ENCODE measurements at places on chromosomes 12 and 14.

- no peak for DNase-seq
Measured at GRCh38 chr14:23355871-23356435, 3.3 kb upstream of the SLC22A17 start.

GRCh38 chr12:116406529-116406928 lies 129.0 kb upstream of the MED13L start:
- DNase-seq, result peak; percentile 88

- no peak for DNase-seq
Measured at GRCh38 chr12:115378291-115378690, 694.3 kb upstream of the TBX3 start.

DNA sequence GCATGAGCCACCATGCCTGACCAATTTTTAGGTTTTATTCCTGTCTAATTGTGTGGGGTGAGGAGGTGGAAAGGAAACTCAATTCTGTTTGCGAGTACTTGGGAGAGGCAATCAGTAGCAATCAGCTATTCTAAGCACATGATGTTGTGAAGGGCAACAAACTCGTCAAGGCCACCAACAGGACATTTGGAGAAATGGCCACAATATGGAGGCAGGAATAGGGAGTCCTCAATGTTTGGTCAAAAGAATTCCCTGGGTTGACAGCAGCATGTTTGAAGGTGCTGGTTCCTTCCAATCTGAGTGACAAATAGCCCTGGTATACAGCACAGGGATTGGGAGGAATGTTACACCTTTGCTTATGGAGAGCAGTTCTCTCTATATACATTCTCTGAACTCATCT lies 32.7 kb upstream of the USP44 start:
- DNase-seq, result no peak

DNA sequence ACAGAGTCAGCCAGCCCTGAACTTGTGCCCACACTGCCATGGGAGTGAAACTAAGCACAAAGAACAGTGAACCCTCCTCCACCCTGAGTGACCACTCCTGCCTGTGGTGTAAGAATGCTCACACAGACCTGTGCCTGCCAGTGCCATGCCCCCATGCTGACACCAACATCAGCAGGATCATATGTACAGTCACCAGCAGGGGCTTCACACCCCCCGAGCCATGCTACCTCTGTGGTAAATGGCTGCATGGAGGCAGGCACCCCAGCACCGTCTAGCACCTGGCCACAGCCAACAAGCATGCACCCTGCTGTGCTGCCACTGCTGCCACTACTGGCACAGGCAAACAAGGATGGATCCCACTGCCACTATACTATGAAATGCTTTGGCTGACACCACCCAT lies 344.4 kb upstream of the CCDC196 start:
- DNase-seq, result no peak

GRCh38 chr14:68622856-68623255 lies 170.0 kb downstream of the ZFP36L1 start:
- no peak for DNase-seq

GRCh38 chr14:89773644-89774316 lies 180.8 kb downstream of the EFCAB11 start:
- peak; percentile 22 for DNase-seq

DNA sequence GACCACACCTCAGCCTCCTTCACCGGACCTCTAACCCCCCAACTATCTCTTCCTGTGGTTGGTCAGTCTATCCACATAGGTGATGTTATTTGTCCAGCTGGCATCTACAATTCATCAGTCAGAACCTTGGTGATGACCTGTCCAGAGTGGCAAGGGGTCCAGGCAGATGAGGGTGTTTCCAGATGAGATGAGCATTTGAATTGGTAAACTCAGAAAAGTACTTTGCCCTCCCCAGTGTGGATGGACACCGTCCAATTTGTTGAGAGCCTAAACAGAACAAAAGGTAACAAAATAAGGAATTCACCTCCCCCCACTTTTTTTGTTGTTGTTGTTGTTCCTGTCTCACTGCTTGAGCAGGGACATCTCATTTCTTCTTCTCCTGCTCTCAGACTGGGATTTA lies 34.3 kb upstream of the LRP6 start:
- DNase-seq, result no peak

- peak; percentile 53 for DNase-seq
Measured at GRCh38 chr14:49218436-49219092, 367.6 kb downstream of the RPS29 start.

- DNase-seq, result no peak
Measured at GRCh38 chr12:106729611-106730010, 44.9 kb upstream of the RIC8B start.

DNA sequence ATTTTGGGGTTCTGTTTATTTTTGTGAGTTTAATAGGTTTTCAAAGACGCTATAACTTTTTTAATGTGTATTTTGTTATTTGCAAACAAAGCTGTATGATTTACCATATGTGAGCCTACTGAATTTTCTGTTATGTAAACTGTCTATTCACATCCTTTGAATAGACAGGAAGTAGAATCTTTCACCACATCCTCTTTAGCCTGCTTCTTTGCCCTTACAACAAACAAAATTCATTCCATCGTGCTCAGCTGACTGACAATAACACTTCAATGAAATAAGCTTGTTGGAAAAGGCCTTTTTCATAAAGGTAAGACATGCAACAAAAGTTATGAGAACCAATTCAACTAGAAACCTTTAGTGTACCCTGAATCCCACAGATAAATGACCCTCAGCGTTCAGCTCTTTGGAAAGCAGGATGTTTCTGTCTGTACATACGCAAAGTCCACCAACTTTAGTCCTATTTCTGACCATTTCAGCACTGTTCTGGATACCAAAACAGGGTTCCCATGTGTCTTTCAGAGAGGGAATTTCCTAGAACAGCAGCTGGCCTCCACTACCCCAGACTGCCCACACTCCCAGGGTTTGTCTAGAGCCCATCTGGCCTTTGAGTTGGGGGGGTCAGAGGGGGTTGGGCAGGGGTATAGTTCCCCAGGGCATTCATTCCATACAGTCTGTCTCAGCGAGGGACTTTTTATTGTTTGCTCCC lies 71.3 kb downstream of the DUSP6 start:
- no peak for DNase-seq

- DNase-seq, result no peak
Measured at GRCh38 chr14:71245659-71246361, 338.6 kb downstream of the PCNX1 start.

DNA sequence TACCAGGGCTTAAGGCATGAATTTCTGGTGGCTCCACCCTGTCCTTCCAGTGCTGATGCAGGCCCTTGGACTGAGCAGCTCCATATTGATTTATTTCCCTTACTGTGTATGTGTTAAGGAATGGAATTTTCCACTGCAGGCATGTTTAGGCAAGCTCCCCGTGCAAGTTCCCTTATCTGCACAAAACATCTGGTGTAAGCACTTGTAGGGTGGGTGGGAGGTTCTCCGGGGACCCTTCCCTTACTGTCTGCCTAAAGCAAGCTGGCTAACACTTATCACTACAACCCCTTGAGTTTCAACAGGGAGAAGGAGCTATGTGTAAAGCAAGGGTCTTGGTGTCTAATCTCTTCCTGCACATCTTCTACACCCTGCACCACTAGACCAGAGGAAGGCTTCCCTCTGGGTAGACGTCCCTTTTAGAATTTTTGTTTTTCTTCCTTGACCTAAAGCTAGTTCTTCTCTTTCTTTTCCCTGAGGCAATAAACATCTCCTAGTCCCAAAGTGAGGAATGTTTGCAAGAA lies 22.0 kb upstream of the DRAM1 start:
- DNase-seq, result no peak

DNA sequence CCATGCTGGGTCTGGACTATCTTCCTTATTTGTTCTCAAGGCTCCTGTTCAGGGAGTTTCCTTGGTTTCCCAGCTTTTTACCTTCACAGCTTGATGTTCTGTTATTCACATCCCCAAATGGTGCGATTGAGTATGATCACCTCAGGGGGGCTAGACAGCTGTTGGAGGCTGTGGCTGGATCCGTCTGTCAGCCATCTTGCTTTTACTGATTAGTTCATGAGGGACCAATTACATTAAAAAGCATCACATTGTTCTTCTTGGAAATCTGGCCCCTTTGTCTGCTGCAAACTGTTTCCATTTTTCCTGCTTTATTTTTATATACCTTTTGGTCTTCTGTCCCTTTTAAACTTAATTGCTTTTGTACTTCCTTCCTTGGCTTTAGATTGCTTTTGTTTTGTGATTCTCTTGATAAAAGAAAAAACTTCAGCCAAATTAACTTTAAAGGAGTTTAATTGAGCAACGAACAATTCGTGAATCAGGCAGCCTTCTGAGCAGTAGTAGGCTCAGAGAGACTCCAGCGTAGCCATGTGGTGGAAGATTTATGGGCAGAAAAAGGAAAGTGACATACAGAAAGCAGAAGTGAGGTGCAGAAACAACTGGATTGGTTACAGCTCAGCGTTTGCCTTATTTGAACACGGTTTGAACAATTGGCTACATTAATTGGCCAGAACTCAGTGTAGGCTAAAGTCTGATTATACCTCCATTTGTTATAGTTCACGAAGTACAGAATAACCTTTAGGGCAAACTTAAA lies 208.7 kb downstream of the AEBP2 start:
- no peak for DNase-seq

- peak; percentile 85 for DNase-seq
Measured at GRCh38 chr12:75876832-75877762, 154.5 kb downstream of the PHLDA1 start.

DNA sequence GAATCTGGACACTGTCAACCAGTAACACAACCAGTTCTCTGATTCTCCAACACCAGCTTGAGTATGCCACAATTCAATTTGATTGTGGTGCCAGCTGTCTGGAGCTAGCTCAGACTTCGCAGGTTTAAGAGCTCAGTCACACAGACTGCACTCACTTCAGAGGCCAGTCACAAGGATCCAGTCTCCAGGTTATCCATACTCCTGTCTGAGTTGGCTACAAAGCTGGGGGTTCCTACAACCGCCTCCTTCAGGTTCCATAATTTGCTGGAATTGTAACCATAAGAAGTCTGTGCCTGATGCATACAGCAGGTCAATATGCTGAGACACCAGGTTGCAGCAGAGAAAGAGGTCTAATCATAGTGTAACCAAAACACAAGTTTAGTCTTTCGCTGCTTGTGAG lies 70.5 kb upstream of the CPSF6 start:
- DNase-seq, result no peak

GRCh38 chr12:108228746-108229145 lies 99.7 kb downstream of the WSCD2 start:
- DNase-seq, result no peak

- peak; percentile 26 for DNase-seq
Measured at GRCh38 chr14:88380405-88380804, 5.1 kb upstream of the SPATA7 start.

DNA sequence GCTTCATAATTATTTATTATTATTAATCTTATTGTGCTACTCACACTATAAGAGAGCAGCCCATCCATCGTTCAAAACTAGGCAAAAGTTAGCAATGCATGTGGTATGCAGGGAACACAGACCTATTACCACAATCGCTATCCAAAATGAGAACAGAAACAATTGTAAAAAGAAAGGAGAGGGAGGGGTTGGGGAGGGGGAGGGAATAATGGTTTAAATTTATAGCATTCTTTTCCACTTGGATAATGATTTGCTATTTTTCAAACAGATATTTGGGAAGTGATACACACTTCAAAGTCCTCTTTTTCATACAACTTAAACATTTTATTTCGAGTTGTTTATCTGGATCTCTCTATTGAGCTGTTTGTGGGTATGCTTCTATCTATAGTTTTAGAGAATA lies 248.6 kb upstream of the SOX5 start:
- DNase-seq, result peak; percentile 64

DNA sequence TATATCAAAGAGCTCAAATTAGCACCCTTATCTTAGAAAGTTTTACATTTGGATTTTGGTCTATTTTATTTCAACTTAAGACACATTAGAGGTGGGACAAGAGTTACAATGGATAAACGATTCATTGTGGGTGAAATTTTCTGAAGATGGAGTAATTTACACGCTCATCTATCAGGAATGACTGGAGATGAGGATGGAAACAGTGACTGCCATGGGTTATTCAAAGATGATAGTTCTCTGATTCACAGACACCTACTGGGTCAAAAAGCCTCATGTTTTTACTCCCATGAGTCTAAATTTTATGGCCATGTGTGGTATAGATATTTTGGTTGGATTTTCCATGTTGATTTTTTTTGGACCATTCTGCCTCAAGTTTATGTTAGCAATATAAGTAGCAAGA lies 22.1 kb downstream of the SAMD4A start:
- peak; percentile 52 for DNase-seq

GRCh38 chr12:26466726-26467125 lies 271.4 kb downstream of the SSPN start:
- no peak for DNase-seq

- peak; percentile 88 for DNase-seq
Measured at GRCh38 chr12:86137936-86138335, 118.3 kb downstream of the MGAT4C start.

GRCh38 chr14:26401179-26401968 lies 196.5 kb downstream of the NOVA1 start:
- peak; percentile 40 for DNase-seq

GRCh38 chr12:125194163-125194773 lies 129.0 kb downstream of the AACS start:
- DNase-seq, result no peak

- DNase-seq, result peak; percentile 73
Measured at GRCh38 chr12:54032627-54033100, at the start of gene HOXC5. Gene HOXC5 (plus strand): TSS chr12:54033050. CDS start chr12:54033123, 73 bp downstream.

DNA sequence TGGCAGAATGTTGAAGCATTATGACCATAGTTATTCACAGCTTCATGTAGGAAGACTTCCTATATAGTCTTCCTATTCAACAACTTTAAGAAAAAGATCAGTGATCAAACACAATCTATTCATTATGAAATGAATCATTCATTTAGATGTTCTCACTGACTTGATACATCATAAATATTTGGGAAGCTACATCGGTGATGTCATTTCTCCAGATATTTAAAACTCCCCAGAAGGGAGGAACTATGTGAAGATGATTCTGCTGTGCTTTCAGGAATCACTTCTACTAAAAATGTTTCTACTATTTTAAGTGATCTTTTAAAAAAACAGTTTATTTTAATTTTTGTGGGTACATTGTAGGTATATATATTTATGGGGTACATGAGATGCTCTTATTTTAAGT lies 316.4 kb downstream of the BCAT1 start:
- DNase-seq, result no peak

DNA sequence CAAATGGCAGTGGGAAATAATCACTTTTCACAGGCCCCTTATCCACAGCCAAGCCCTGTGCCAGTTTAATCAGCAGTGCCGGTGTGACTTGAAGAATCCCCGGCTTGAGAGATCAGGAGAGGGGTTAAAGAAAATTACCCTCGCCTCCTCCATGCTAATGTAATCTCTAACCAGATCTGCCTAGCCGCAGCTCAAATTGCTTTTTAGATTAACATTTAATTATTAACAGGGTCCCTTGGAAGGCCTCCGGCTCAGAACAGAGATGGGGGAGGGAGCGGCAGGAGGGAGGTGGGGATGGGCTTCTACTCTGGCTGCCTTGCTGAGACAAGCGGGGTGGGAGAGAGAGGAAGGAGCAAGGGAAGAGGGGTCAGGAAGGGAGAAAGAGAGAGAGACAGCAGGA lies 24.0 kb downstream of the FAM222A start:
- peak; percentile 86 for DNase-seq

GRCh38 chr14:95054346-95055280 lies 102.7 kb downstream of the DICER1 start:
- DNase-seq, result no peak

GRCh38 chr12:45644541-45644940 lies 85.0 kb upstream of the ARID2 start:
- DNase-seq, result no peak

GRCh38 chr14:59305836-59306555 lies 117.5 kb downstream of the DAAM1 start:
- peak; percentile 63 for DNase-seq
